ENCODE measurements at places on chromosomes 4 and X. TPM values are rescaled to one million over a fixed set of nuclear protein-coding genes. Genes with fewer than 3 reads are reported as not detected.

DNA sequence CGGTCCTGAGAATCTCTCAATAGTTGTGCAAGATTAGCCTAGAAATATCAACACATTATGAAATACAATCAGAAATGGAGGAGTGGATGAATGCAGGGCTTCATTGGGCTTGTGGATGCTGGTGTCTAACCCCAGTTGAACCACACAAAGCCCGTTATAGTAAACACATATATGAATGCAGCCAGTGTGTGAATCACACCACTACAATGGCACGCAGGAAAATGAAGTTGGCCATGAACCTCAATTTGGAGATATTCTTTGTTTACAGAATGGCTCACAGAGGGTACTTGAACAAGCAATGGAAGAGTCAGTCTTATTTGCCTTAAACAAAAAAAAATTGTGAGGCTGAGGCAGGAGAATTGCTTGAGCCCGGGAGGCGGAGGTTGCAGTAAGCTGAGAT lies 57.8 kb downstream of the SOD3 start:
- H3K27me3 ChIP-seq = no peaks in the 10 kb centered on the region
- H3K36me3 ChIP-seq = no peaks in the 10 kb centered on the region
- peaks cover 19% of the 10 kb centered on the region for H3K4me1 ChIP-seq
- no peak overlapping the region for H3K4me3 ChIP-seq

GRCh38 chrX:141320801-141321200 lies 78.5 kb upstream of the SPANXC start:
- H3K36me3 ChIP-seq = no peaks in the 10 kb centered on the region
- DNase-seq = no peak
- H3K27me3 ChIP-seq = no peaks in the 10 kb centered on the region
- no peak overlapping the region for H3K4me3 ChIP-seq
- no peaks in the 10 kb centered on the region for H3K4me1 ChIP-seq

Gene TCEAL9
- total RNA-seq = 44.4 TPM

DNA sequence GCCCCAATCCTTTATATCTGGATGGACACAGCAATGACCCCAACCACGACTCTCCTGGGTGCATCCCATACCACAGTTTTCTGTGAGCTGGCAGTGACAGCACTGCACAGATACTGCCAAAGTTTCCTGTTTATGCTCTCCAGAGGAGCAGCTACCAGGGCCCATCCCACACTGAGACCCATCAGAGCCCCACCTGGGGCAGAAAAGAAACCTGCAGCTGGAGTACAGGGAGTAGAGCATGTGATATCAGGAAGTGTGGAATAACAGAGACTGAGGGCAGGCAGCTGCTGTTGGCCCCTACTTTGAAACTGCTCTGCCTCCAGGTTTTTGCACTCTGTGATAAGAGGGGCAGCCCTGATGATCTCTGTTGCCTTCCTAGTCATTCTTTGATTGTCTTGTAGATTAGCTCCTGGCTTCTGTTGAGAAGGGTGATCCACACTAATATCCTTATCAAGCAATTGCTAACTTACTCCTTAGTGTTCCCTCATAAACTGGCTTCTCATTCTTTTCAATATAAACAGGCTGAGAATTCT lies 526.3 kb upstream of the TECRL start:
- no peaks in the 10 kb centered on the region for H3K27me3 ChIP-seq
- no peak overlapping the region for H3K27ac ChIP-seq
- DNase-seq = no peak
- no peaks in the 10 kb centered on the region for H3K36me3 ChIP-seq

DNA sequence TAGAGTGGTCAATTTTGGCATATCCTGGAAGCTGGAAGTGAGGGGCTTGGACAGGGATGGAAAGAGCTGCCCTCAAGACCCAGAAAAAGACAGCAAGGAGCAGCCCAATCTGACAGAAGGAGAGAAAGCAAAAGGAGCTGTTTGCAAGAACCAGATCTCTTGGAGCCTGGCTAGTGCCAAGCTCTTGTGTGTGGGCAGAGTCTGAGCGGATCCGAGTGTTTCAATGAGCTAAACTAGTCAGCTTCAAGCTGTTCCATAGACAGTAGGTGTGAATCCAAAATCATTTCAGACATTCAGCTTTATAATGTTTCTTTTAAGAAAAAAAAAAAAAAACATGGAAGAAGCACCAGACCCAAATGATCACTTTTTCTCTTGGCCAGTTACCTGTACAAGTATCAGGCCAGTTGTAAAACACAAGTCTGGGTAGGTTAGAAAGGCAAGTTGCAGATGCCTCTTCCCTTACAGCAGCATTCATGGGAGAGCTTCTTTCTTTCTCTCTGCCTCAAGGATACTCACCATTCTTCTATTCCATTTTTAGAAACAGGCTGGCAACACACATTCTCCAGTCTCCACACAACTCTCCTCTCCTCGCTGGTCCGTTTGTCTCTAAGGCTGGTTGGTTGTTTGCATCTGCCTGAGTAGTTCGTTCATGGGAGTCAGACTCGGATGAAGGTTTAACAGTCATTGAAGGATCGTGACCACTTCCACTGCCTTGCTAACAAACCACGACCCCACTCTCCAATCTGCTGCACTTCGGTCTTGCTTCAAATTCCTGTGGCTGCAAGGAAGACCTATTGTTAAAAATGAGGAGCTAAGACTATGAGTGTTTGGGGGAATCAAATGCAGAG lies 105.2 kb upstream of the GATB start:
- H3K4me3 ChIP-seq = no peak overlapping the region
- no peak overlapping the region for H3K27ac ChIP-seq
- no peak for DNase-seq
- no peaks in the 10 kb centered on the region for H3K27me3 ChIP-seq
- H3K4me1 ChIP-seq = no peaks in the 10 kb centered on the region
- no peaks in the 10 kb centered on the region for H3K36me3 ChIP-seq

Gene NHS
- total RNA-seq = 6.7 TPM
